ENCODE measurements at places on chromosomes 1 and 21.

DNA sequence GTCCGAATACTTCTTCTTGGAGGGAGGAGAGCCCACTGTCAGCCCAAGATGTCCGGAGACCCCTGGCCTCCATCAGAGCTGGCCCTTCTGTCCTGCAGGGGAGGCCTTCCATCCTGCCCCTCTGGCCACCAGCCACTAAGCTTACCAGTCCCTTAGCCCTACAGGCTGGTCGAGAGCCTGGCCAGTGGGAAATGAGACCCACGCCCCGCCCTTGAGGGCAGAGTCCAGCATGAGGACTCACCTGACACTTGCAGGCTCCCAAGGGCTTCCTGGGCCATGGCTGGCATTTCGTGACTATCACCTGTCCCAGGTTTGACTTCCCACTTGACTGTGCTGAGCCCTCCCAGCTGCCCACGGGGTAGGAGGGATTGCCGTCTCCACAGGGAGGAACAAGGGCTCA, 361.8 kb upstream of the VAMP3 start:
- no peak for DNase-seq

DNA sequence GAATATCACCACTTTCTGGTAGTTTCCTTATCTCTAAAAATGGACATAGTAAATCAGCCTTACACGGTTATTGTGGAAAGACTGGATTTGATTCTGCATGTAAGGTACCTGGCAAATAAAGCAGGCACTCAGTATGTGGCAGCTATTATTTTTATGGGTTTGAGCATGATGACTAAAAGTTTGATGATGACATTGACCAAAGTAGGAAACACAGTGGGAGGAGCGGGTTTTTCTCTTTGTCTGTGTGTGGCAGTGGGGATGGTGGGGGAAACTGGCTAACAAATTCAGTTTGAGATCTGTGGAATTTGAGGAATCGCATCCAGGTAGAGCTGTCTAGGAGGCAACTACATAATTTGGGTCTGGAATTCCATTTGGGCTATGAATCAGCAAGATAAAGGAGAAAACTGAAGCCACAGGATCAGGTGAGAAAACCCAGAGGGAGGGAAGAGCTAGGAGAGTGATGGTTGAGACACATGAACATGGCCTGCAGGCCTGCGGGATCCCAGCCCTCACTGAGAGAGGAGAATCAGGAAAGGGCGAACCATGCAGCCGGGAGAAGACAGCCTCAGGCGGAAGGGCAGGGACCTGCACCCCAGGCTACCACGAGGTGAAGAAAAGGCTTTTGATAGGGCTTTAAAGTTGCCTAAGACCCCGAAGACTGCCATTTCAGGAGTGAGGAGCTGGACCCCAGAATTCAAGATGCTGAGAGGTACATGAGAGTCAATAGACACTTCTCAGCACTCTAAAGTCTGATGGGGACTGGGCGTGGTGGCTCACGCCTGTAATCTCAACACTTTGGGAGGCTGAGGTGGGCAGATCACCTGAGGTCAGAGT, 52.2 kb downstream of the MEF2D start:
- DNase-seq = no peak

GRCh38 chr1:19505693-19506457, 20.5 kb upstream of the CAPZB start:
- peak; percentile 69 for DNase-seq

- DNase-seq = no peak
Observed at GRCh38 chr1:223234170-223234514, 91.1 kb upstream of the TLR5 start.
